ENCODE measurements at places on chromosomes 5 and 9.

- DNase-seq: peak; percentile 72
Observed at GRCh38 chr5:96714951-96715451, 52.8 kb downstream of the CAST start.

- DNase-seq: no peak
Observed at GRCh38 chr9:130782886-130783530, 52.0 kb upstream of the ABL1 start.

DNA sequence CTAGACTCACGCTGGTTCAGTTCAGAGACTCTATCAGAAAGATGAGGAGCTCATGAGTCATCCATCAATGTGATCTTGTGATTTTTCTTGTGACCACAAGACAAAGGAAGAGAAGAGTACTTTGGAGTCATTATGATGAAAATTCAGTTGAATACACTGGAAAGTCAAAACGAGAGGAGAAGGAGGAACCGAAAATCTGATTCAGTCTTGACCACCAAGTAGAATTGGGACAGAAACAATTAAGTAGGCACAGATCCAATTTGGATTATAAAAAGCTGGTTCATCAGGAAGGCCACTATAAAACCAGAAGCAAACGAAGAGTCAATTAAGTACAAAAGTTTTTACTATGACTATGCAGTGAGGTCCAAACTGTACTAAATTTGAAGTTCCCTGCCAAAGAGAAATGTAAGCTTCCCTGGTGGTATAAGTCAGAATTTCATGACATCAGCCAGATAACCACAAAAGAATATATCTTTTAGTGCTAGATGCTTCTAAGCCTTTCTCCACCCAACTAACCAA is 90.9 kb downstream of the THBS4 start:
- peak; percentile 65 for DNase-seq

- DNase-seq: no peak
Observed at GRCh38 chr5:1312993-1313833, 18.3 kb upstream of the TERT start.

DNA sequence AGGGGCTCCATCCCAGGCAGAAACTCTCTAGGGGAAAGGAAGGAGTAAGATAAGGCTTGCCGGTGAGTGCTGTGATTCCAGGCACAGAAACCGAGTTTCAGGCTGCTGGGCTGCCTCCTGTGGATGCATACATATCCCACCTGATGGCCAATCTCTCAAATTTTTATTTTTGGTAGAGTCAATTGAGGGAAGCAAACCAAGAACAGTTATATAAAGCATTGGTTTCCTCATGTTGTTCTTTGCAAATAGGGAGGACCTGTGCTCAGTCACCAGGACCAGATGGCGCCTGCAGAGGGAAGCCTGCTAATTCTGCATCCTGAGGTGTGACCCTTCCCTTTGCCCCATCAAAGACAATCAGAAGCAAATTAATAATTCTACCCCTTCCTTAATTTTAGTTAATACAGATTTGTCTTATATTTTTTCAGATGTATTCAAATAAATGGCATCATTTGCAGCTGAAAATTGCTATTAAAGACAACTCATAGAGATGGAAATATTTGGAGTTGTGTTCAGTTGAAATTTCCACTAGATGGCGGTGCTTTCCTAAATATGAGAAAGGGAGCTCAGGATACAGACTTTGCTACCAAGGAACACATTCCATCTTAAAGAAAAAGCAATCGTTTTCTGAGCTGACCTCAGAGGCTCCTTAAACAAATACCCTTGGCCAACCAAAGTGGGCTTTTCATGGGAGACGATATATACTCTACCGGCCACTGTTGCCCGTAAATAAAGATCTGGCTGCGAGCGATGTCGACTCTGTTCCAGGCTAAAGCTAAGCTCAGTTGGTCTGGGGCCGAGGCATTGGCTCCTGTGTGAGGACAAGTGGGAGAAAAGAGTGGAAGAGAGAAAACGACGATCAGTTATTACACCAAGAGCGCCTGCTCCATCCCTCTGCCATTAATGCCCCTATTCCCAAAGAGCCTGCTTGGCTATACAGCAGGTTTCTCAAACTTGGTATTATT is 225.7 kb upstream of the KLF9 start:
- DNase-seq: peak; percentile 30

DNA sequence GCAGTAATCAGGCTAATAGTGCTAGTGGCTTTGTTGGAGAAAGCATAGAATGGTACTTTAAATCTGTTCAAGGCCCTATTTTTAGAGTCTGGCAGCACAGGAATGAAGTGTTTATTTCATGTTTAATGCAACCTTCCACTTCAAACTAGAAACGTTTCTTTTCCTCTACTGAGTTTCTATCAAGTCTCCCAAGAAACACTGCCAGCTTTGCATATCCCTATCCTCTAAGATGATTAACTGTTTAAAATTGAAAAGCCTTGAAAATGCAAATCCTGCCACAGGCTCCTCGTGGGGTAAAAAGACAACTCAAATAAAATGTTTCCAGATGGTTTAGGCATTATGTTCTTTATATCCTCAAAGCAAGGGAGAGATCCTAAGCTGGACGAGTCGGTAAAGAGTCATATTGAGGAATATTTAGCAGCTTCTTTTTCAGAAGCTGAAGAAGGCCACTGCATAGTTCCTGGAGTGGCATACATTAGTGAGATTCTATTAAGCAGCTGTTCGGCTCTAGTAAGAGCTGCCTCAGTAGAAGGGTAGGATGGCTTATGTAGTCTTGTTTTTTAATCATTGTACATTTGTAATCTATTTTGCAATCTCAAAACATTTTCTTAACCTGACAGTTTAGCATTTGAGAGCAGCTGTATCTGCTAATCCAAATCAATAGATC is 251.2 kb downstream of the CHSY3 start:
- DNase-seq: peak; percentile 12

- no peak for DNase-seq
Observed at GRCh38 chr5:72723581-72723980, 92.9 kb upstream of the TNPO1 start.

- no peak for DNase-seq
Observed at GRCh38 chr9:134285215-134285845, 40.9 kb upstream of the RXRA start.

DNA sequence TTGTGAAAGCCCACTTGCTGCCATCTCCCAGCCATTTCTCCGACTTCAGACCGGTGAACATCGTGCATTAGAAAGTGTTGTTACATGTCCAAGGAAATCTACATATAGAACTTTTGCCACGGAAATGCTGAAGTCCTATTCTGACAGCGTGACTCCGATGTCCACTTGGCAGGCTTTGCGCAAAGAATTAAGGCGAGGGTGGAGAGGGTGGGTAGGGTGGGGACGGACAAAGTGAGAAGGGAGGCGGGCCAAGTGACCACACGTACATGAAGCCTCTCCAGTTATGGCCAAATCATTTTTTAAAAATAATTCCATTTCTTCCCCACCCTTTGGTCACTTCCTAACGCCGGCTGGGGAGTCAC is 460 bp upstream of the ACO1 start:
- DNase-seq: no peak

GRCh38 chr9:98365781-98366180 is 110.3 kb upstream of the TBC1D2 start:
- no peak for DNase-seq

DNA sequence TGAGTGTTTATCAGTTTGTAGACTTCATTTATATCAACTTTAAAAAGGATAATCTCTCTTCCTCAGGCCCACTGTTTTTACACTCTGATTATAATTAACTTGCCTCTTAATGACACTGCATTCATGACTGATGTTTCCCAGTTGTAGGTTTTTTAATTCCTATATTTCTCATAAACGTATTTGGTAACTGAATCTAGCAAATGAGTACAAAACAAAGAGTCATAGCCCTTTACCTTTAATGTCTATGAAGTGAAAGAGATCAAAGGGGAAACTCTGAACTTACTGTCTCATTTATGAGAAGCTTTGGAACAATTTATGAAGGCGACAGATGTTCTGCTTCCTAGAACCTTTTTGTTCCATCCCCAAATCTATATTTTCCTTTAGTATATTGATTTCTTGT is 56.6 kb upstream of the ABCA1 start:
- DNase-seq: no peak

- DNase-seq: no peak
Observed at GRCh38 chr9:95087659-95088242, 229.8 kb downstream of the FANCC start.

GRCh38 chr9:20084125-20084524 is 295.3 kb upstream of the SLC24A2 start:
- DNase-seq: no peak

DNA sequence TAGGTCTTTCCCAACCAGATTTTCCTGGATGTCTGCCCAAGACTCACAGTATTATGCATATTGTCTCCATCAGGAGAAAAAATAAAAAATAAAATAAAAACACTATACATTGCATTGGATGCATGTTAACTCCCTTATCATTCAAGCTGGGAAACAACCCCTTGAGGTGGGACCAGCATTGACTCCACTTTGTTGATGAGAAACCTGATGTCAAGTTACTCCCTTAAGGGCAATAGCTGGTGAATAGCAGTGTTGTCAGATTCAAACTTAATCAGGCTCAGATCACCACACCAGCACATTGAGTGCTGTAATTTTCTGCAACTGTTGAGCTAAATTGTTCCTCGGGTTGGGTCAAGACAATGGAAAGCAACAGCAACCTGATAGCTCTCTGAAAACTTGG is 264.0 kb upstream of the TRIM32 start:
- no peak for DNase-seq

- DNase-seq: no peak
Observed at GRCh38 chr9:136013116-136013515, 51.9 kb upstream of the UBAC1 start.

GRCh38 chr5:76983468-76983867 is 30.6 kb downstream of the CRHBP start:
- DNase-seq: no peak

DNA sequence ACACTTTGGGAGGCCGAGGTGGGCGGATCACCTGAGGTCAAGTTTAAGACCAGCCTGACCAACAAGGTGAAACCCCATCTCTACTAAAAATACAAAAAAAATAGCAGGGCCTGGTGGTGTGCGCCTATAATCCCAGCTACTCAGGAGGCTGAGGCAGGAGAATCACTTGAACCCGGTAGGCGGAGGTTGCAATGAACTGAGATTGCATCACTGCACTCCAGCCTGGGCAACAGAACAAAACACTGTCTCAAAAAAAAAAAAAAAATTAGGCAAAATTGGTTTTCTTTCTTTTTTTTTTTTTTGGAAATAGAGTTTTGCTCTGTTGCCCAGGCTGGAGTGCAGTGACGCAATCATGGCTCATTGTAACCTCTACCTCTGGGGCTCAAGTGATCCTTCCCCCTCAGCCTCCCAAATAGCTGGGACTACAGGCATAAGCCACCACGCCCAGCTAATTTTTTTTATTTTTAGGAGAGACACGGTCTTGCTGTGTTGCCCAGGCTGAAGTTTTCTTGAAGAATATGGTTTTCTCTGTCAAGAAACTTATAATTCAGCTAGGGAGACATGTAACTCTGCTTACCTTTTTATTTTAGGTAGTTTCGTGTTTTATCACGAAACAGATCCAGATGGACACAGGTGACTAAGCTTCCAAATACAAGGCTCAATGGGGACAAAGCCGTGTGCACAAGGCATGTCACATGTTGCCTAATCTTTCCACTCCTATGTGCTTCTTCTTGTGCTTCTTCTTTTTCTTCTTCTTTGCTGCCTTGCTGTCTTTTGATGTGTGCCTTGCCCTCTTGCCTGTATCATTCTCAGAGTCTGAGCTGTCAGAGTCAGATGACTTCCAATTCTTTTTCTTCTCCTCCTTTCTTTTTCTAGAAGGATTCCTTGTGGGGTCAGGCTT is 14.3 kb downstream of the TTC1 start:
- no peak for DNase-seq

DNA sequence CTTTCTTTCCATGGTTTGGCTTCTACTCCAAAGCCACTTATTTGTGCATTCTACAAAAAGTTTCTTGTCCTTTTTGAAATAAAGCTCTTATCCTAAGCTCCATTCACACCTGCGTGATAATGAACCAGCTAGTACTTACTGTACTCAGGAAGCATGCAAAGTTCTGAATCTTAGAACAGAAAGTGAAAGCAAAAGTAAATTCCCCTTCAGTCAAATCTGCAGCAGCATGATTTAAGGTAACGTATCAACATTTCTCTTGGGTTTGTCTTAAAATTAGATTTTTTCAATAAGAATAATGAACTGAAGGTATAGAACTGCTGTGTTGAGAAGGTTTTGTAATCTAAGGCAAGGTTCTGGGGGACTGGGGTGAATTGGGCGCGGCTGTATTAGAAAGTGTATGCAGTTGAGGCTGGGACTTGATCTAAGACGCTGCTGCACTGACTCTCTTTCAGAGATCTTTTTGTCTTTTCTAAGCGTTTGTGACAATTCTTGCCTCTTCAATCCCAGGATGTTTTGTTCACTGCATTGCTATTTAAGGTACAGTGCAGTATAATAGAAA is at the start of gene ERAP2:
ERAP2 (plus strand) TSS at position 209 of the 559 bp plus-strand sequence. CDS start 3,186 bp downstream, outside the sequence.
- DNase-seq: no peak

DNA sequence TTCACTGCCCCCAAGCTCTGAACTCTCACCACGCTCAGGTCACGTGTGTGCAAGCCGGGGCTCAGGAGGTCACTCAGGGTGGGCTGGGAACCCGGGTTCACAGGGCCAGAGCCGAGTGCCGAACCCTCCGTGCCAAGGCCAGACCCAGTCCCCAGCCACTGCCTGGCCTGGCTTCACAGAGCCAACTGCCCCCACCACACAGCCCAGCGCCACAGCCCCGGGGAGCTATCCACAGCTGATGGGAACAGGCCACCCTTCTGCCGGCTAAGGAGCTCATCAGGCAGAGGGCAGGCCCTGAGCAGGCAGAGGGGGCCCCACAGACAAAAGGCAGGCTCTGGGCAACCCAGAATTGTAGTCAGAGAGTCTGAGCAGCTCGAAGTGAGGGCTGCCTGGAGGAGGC is 117.0 kb downstream of the VAV2 start:
- no peak for DNase-seq

- DNase-seq: peak; percentile 21
Observed at GRCh38 chr9:26292943-26293342, 599.7 kb downstream of the CAAP1 start.

DNA sequence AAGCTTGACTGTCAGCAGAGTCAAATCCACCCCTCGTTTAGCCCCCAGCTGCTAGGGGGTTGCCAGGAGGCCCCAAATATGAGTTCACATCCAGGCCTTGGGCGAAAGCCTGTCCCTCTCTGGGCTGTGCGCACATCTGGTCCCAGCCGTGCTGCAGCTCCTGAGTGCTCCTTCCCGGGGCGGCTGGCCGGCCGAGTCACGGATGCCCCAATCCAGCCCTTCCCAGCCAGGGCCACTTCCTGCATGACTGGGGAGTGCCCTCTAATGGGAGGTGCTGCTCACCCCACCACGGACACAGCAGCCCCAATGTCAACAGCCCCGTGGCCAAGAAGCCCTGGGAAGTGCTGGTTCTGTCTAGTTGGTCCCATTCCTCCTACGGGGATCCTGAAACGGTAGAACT is 103.5 kb upstream of the FCN2 start:
- no peak for DNase-seq

- no peak for DNase-seq
Observed at GRCh38 chr9:88990729-88991065, 571 bp upstream of the S1PR3 start.

DNA sequence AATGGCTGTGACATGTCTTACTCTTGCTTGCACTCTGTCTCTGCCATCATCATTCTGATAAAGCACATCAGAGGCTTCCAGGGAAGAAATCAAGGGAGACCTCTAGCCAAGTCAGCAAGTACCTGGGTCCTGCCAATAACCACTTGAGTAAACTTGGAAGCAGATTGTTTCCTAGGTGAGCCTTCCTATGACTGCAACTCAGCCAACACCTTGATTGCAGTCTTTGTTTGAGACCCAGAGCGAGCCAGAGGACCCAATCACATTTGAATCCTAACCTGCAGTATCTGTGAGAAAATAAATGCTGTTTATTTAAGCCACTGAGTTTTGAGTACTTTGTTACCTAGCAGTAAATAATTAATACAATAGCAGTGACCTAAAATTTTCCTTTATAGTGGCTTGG is 356.8 kb upstream of the CHD1 start:
- DNase-seq: no peak

- no peak for DNase-seq
Observed at GRCh38 chr5:175457466-175457865, 13.5 kb upstream of the DRD1 start.

Data from GM04504 (cell line).